ENCODE measurements at places on chromosomes 3 and 15. TPM values are rescaled to one million over a fixed set of nuclear protein-coding genes. Genes with fewer than 3 reads are reported as not detected.

DNA sequence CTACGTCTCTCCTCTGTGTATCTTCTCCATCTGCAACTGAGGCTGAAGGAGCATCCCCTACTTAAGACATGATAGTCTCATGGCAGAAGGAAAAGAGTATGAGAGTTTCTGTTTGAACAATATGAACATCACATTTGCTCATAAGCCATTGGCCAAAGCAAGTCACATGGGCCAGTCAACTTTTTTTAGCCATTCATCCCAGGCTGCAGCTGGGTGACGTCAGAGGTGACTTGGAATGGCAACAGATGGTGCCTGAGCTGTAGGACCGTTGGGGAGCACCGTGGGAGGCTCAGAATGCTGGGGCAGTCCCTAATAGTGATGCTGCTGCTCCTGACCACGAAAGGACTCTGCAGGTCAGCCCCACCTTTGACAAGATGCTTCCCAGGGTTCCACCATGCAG lies 58.7 kb downstream of the CRTC3 start:
- DNase-seq: no peak

GRCh38 chr3:42651248-42652091 lies 2.0 kb upstream of the ZBTB47 start:
- DNase-seq: no peak

DNA sequence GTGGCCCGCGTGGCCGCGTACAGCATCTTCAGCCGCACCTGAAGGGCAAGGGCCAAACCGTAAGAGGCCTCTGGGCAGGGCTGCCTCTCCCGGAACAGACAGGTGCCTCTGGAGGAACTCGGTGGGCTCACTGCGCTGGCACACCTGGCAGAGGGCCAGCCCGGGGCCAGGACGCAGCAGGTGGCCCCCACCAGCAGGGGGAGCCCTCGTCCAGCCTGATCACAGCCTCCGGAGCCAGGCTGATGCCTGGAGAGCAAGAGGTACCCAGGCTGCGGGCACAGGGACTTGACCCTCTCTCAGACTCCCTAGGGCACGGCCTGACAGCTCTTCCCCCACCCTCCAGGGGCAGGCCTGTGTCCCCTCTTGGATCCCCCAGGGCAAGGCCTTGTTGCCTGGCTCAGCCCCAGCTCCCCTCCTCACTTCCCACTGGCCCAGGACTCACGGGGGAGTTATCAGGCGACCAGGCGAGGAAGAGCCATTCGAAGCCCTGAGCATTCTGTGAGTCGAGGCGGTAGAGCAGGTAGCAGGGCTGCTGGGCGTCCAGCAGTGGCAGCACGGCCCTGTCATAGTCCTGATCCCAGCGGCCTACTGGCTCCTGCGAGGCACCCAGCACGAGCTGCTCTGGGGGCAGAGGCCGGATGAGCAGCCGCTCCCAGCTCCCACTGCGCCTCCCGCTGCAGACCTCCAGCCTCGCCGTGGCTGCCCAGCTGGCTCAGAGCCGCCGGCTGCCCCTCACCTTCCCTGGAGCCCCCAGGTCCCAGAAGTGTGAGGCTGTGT lies 6.2 kb upstream of the TLR9 start:
- peak; percentile 62 for DNase-seq

GRCh38 chr3:9569054-9569453 lies 15.4 kb upstream of the LHFPL4 start:
- no peak for DNase-seq

DNA sequence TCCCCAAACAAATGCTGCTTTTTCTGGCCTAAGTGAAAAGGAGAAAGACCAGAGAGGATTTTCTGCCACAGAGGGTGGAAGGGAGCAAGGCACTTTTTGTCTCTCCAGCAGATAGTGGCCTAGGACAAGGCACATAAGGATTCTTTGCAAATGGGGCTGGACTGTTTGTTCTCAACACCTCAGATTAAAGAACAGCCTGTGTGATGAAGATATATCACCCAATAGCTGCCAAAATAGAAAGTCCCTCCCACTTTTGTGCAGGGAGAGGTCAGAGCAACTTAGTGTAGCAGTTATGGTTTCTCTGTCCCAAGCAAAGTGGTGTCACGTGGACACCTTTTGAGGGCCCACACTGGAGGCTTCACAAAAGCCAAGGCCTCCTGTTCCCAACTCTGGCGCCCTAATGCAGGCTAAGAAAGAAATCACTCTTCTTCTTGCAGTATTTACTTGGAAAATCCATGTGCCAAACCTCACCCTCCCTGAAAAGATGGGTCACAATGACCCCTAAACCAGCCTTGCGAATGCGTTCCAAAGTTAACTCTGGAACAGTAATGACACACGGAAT lies 84.9 kb downstream of the LRIG1 start:
- DNase-seq: no peak

DNA sequence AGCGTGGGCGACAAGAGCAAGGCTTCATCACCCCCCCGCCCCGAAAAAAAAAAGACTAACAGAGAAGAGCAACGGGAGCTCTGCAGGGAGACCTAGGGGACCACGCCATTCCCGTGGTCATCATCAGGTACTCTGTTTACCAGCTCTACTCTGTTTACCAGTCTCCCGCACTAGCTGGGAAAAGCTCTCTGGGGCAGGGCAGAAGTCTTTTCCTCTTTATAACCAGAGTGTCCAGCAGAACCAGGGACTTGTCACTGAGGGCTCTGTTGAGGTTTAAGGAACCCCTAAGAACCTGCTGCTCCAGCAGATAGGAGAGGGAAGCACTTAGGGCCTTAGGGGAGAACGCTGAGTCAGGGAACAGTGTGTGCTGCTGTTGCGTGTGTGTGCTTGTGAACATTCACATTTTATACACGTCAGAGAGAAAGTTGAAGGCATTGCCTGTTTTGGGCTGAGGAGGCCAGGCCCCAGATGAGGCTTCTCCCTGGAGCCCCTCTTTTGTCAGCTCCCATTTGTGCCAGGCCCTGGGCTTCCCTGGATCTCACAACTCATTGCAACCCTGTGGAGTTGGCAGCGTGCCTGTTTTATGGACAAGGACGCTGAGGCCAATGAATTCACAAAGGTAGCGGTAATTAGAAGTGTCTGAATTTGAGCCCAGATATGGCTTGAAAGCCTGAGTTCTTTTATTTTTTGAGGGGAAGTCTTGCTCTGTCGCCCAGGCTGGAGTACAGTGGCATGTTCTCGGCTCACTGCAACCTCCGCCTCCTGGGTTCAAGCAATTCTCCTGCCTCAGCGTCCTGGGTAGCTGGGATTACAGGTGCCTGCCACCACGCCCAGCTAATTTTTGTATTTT lies 24.2 kb upstream of the ERICH6 start:
- no peak for DNase-seq

GRCh38 chr3:13712682-13713180 lies 163.8 kb downstream of the FBLN2 start:
- DNase-seq: no peak

- DNase-seq: no peak
Measured at GRCh38 chr15:29812384-29812694, 9.9 kb downstream of the TJP1 start.

- no peak for DNase-seq
Measured at GRCh38 chr3:192817506-192817905, 90.2 kb upstream of the FGF12 start.

GRCh38 chr3:1179146-1179545 lies 86.3 kb downstream of the CNTN6 start:
- DNase-seq: no peak

GRCh38 chr3:196235452-196236122 lies 19.3 kb downstream of the SLC51A start:
- no peak for DNase-seq

The BFSP2 gene
- total RNA-seq: not detected

The CHRFAM7A gene
- 0.60 TPM for total RNA-seq

The GOLGA8M gene
- 0.22 TPM for total RNA-seq

The ZDHHC23 gene
- total RNA-seq: 20.6 TPM

The SEMA6D gene
- total RNA-seq: 0.44 TPM

The LMAN1L gene
- not detected for total RNA-seq

The GOLGA6L25 gene
- not detected for total RNA-seq

The SLC22A14 gene
- total RNA-seq: not detected

The RETNLB gene
- total RNA-seq: not detected

The C3orf85 gene
- total RNA-seq: not detected

Data from lung microvascular endothelial cell (primary cell).